ENCODE measurements at places on chromosomes 2 and 18.

DNA sequence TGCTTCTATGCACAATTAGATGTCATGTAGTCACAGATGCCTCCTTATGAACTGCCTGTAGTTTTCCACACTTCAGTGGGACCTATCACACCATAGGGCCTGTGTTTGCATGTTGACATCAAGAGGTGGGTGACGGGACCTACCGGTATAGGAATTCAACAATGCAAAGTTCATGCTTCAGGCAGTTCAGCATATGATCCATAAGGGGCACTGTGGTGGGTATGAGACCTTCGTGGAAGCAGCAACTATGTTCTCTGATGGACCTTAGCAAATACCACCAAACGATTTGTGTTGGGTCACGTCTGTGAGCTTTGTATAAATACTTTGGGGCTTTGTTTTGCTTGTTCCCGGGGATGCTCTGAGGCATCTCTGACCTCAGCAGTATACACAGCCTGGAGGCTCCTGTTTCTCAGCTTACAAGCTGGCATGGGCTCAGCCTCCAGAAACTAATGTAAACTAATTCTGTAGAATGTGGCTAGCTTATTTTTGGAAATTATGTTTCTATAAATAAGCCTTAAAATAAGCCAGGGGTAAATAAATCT lies 111.6 kb downstream of the DTNA start:
- DNase-seq: no peak

- DNase-seq: no peak
Measured at GRCh38 chr2:122749405-122749804, 994.0 kb downstream of the TSN start.

GRCh38 chr2:95300450-95300849 lies 3.3 kb downstream of the KCNIP3 start:
- no peak for DNase-seq

GRCh38 chr2:5026571-5027234 lies 665.5 kb upstream of the SOX11 start:
- no peak for DNase-seq

GRCh38 chr2:54634021-54634420 lies 89.4 kb upstream of the EML6 start:
- DNase-seq: no peak

GRCh38 chr2:190467575-190468083 lies 59.5 kb downstream of the MFSD6 start:
- DNase-seq: no peak

GRCh38 chr2:64401529-64401880 lies 52.5 kb upstream of the LGALSL start:
- no peak for DNase-seq

- no peak for DNase-seq
Measured at GRCh38 chr2:229601936-229602335, 112.4 kb downstream of the DNER start.

- peak; percentile 80 for DNase-seq
Measured at GRCh38 chr2:231709981-231710798, 1.9 kb downstream of the PTMA start.

- peak; percentile 28 for DNase-seq
Measured at GRCh38 chr2:113218283-113219091, 44.7 kb downstream of the PSD4 start.

- no peak for DNase-seq
Measured at GRCh38 chr2:160247296-160248035, 47.4 kb upstream of the ITGB6 start.

DNA sequence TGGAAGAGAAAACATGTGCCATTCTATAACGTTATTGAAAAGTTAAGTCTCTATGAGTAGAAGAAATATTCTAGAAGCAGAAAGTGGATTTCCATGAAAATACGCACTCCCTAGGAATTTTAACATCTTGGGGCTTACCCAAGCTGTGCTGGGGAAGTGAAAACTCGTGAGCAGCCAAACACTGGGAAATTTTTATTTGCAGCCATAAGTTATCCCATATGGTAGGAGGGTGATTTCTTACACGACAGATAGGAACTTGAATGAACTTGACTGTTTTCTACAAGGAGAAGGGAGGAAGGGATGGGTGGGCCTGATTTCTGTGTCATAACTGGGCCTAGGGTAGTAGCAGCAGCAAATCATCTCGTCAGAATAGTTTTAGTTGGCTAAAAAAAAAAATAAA lies 272.6 kb downstream of the ETAA1 start:
- DNase-seq: no peak

- no peak for DNase-seq
Measured at GRCh38 chr2:228786901-228787300, 484.2 kb downstream of the PID1 start.

DNA sequence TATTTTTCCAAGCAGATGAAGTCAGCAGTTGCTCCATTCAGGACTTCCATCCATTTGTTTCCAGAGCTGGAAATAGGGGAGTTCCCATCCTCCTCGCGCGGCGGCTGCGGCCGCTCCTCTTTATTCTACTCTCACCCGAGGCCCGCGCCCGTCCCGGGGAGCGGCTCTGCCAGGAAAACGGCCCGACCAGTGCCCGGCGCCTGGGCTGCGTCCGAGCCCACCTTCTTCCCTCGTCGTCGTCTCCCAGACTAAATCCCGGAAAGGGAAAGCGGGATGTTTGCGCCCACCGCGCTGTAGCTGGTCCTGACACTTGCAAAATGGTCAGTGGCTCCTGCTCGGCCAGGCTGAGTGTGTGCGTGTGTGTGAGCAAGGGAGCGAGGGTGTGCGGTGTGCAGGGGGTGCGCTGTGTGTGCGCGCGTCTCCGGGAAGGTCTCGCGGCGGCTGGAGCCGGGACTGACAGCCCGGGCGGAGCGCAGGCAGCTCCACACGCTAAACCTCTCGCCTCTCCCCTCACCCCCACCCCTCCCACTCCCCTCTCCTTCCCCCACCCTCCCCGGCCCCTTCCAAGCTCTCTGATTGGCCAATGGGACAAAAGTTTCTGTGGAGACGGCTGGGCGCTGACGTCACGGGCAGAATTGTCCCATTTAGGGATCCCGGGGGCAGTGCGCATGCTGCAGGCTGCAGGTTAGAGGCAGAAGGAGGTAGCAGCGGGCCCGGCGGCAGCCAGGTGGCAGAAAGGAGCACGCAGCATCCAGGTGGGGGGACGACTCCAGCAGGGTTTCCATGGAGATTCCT lies at the start of gene NOL4:
Gene NOL4 (minus strand): TSS at position 491 of the 795 bp plus-strand sequence. CDS start 1,660 bp downstream, outside the sequence.
- DNase-seq: peak; percentile 92

DNA sequence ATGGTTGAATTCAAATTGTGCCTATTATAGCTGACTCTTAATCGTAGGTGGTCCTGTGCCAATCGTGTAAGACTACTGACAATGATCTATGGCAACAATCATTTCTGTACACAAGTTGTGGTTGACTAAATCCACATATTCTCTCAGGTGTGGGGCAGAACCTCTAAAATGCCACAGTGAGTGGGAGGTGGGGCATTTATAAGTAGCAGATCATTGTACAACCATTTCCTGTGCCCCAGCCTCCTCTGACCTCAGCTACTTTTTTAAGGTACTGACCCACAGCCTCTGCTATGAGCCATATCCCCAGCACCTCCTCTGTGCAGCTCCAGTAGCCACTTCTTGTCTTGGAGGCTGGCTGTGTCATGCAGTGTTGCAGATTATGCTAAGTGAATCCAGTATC lies 48.6 kb upstream of the RAPH1 start:
- no peak for DNase-seq

DNA sequence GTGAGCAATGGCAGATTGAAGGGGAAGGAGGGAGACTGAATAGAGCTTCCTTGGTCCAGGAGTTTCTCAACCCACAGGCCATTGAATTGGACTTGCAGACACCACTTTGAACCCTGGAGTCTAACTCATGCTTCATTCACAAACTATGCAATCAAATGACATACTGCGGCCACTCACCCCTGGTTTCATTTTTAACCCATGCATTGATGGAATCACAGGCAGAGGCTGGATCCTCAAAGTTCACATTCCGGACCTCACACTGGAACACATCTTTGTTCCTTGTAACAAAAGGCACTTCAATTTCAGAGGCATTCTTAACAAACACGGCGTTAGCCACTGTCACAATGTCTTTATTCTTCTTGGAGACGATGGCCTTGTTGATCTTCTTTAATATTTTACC lies 40.7 kb downstream of the MRPL44 start:
- DNase-seq: no peak

DNA sequence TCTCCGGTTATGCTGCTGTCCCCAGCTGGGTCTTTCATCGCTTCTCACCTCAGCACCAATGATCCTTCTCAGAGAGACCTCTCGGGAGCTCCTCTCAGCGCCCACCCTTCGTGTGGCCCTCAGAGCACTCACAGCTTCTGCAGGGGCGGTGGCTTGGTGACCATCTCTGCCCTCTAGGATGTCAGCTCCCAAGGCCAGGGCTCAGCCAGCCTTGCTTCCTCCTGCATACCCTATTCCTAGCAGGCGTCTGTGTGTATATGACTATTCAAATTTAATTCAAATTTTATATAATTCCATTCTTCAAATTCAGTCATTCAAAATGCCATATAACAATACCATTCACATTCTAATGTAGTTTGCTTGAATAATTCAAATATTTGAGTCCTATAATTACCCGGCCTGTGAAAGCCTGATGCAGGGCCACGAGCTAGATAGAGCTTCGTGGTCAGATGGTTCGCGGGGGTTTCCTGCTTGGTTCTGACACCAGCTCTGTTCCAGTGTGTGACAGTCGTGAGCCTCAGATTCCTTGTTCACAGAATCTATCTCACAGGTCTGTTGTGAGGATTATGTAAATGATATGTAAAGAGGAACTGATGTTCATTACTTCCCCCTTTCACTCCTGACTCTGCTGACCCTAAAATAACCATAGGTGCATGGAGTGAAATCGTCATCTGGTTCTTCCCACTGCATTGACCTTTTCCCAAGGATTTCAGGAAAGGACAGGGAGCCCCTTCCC lies 94.0 kb upstream of the CNGA3 start:
- no peak for DNase-seq

DNA sequence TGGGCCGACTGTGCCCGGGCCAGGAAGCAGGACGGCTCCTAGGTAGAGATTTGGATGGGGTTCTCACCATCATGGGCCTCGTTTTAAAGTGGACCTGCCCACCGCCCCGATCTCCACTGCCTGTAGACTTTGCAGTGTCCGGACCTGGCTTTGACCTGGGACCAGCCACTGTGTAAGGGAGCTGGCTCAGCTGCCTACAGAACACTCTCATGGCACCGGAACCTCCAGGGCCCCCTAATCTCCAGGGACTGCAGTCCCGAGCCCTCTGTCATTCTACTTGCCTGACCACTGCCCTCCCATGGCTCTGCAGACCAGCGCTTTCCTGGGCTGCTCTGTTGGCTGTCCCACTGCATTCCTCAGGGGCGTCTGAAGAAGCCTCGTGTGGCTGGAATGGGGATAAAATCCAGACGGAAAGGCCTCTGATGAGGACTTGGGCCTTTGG lies 120.8 kb downstream of the GLI2 start:
- no peak for DNase-seq

GRCh38 chr2:23495661-23496114 lies 110.7 kb downstream of the KLHL29 start:
- DNase-seq: no peak

- DNase-seq: no peak
Measured at GRCh38 chr2:31413862-31414550, 536 bp downstream of the XDH start.

GRCh38 chr2:56960581-56960980 lies 776.8 kb downstream of the CCDC85A start:
- DNase-seq: no peak

DNA sequence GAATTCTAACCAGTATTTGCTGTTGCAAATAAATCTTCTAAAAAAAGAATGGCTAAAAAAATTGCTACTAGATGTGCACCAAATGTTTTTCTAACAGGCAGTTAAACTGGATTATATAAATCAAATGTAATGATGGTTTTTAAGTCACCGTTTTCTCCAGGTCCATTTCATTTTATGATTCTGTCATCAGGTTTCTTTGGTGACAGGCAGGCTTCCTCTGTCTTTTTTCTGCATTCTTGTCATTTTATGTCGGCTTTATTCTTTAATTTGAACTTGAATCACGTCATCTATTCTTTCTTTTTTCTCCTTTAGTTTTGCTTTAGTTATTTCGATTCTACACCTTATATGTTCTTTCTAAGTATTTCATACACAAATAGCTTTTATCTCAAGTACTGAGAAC lies 212.5 kb downstream of the SOCS6 start:
- DNase-seq: no peak

- no peak for DNase-seq
Measured at GRCh38 chr2:190592831-190593230, 56.1 kb upstream of the NAB1 start.

GRCh38 chr18:49006641-49007454 lies 56.1 kb upstream of the SMAD7 start:
- no peak for DNase-seq

DNA sequence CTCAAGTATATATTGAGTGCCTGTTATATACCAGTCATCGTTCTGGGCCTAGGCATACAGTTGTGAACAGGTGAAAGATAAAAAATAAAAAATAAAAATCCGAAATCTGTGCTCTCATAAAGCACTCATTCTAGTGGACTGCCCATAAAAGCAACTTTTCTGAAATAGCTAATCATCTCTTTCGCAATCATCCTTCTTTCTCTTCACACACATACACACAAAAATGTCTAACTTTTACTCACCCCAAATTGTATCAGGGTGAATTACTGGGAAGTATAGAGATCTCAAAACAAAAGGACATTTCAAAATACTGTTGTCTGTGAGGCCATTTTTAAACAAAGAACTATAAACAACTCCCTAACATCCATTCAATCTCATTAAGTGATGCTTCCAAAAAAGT lies 29.6 kb upstream of the ORC2 start:
- DNase-seq: no peak

DNA sequence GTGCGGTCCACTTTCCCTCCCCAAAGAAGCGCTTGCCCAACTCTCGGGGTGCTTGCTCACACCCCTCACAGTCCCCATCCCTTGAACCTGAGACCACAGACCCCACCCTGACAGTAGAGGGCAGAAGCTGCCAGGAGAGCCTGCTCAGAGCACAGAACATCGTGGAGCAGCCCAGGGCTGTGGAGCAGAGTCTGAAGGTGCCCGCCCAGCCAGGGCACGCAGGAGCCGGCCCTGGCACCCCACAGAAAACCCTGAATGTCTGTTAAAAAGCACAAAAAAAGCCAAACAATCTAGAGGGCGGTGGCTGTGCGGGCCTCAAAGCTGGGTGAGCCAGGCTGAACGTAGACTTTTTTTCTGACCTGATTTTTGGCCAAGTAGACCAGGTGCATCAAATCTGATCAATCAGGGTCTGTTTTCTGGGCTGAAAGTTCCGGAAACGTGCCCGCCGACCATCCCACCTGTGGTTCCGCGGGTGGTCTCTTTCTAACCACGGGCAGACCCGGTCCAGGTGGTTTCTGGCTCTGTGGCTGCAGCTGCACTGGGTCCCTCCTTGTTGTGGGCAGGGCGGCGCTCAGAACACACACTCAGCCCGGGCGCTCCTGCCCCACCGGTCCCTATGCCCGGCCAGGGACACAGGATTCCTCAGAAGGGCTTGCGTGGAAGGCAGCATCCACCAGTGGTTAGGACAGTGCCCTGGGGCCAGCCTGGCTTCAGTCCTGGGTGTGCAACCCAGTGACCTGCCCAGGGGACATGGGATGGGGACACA lies 66.3 kb downstream of the SLC66A2 start:
- no peak for DNase-seq

DNA sequence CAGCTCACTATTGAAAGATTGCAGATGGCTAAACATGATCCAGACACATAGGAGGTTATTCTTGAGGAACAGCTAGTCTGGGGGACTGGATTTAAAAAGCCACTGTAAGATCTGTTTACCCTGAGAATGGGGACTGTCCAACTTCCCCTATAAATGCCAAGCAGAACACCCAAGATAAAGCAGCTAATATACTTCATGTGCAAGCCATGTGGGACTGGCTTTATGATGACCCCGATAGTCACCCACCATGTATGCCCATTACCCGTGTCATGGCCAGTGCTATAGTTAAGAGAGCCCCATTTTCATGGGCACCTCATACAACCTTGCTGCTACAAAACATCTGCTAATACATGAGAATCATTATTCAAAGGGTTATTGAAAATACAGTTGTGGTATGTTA lies 16.0 kb downstream of the YPEL5 start:
- DNase-seq: no peak
